ENCODE measurements at places on chromosomes 1 and 21. TPM values are rescaled to one million over a fixed set of nuclear protein-coding genes. Genes with fewer than 3 reads are reported as not detected.

The UHMK1 gene
- 18.8 TPM for total RNA-seq

The SEC16B gene
- total RNA-seq = 2.0 TPM

DNA sequence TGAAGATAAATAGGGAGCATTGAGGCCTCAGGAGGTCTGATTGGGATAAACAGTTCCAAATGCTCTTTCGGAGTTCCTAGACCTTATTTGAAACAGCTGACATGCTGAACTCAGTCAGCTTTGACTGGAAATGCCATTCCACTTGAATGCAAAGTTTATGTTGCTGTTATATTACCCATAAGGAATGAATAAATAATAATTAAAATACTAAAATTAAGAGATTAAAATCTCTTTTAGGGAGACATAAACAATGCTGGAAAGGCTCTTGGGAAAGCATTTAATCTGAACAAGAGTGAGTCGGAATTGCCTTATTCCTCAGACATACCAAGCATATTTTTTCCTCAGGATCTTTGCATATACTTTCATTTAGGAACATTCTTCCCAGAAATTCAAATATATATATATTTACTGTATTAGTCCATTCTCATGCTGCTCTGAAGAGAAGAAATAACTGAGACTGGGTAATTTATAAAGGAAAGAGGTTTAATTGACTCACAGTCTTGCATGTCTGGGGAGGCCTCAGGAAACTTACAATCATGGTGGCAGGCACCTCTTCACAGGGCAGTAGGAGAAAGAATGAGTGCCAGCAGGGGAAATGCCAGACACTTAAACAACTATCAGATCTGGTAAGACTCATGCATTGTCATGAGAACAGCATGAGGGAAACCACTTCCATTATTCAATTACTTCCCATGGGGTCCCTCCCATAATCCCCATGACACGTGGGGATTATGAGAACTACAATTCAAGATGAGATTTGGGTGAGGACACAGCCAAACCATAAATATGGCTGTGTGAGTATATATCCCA, 318.2 kb upstream of the PLXNA2 start:
- no peaks in the 10 kb centered on the region for H3K27me3 ChIP-seq
- no peak for DNase-seq
- H3K4me1 ChIP-seq = no peaks in the 10 kb centered on the region
- no peak overlapping the region for H3K4me3 ChIP-seq
- H3K36me3 ChIP-seq = no peaks in the 10 kb centered on the region

GRCh38 chr1:235503403-235504121, 690 bp downstream of the B3GALNT2 start:
- H3K4me1 ChIP-seq = no peaks in the 10 kb centered on the region
- peak overlapping the region; percentile 99 for H3K27ac ChIP-seq
- DNase-seq = peak; percentile 47

- no peak for DNase-seq
- peaks cover 47% of the 10 kb centered on the region for H3K4me1 ChIP-seq
- no peaks in the 10 kb centered on the region for H3K27me3 ChIP-seq
Measured at GRCh38 chr1:86499987-86500593, 31.4 kb downstream of the CLCA1 start.

- DNase-seq = no peak
- H3K4me3 ChIP-seq = no peak overlapping the region
- H3K27ac ChIP-seq = no peak overlapping the region
- no peaks in the 10 kb centered on the region for H3K36me3 ChIP-seq
Measured at GRCh38 chr1:62722796-62723195, 34.6 kb upstream of the DOCK7 start.

GRCh38 chr1:7196036-7196911, 411.0 kb downstream of the CAMTA1 start:
- DNase-seq = no peak
- H3K27ac ChIP-seq = no peak overlapping the region
- H3K4me1 ChIP-seq = no peaks in the 10 kb centered on the region
- H3K36me3 ChIP-seq = no peaks in the 10 kb centered on the region

DNA sequence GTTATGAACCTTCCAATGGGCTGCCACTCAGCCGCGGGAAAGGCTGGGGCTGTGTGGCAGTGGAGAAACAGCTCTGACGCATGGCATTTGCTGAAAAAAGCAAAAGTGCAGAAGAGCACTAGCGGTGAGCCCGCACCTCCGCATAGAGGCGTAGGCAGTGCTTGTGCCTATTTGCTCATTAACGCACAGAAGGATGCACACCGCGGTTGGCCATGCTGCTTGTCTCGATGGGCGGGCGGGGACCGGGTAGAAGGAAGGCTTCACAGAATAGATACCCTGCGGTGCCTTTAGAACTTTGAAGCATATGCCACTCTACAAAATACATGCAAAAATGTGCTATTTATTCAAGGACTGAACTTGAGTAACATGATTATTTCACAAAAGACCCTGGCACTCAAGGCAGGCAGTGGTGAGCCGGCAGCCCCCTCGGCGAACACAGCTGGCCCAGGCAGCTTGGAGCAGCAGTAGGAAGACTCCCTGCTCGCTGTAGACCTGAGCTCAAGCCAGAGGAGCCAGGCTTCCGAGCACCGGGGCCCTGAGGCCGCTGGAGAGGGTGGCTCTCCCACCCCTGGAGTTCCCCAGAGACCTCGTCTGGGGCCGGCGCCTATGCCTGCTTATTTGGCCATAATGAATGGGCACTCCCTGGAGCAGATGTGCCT, 71.5 kb downstream of the SIK1 start:
- no peaks in the 10 kb centered on the region for H3K36me3 ChIP-seq
- no peak overlapping the region for H3K4me3 ChIP-seq
- peaks cover under 1% of the 10 kb centered on the region for H3K4me1 ChIP-seq
- no peak overlapping the region for H3K27ac ChIP-seq
